ENCODE measurements at places on chromosomes 4 and X.

DNA sequence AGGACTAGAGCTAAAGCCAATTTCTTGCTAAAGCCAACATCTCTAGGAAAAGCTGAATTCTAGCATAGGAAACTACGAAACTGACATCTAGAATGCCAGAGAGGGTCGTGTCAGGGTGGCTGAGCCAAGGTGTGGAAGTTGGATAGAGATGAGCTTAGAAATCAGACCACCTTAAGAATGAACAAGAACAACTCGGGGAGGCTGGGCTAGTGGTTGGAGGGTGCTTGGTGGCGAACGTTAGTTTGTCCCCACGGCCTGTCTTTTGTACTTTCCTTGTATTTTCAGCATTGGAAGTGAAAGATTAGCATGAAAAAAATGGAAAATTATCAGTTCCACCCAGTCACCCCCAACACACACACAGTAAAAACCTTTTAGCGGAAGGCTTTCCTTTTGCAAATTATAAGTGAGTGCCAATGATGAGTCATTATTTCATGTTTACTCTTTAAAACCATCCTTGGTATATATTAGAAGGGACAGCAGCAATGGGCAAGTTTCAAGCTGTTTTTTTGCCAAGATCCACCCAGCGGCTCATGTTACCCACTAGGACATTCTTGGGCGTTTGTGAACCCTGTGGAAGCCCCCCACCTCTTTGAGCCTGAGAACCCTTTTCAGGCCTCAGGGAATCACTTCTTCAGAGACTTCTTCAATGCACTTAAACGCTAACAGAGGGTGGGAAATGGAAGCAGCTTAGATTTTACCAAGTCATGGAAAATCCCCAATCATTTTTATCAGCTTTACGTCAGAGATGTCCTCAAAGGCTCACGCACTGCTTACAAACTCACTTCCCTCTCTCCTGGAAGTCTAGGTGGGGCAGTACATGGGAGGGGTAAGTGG is 4.9 kb upstream of the PPEF1 start:
- DNase-seq = peak; percentile 89

GRCh38 chr4:56055027-56055977 is 106.6 kb downstream of the CEP135 start:
- no peak for DNase-seq

- no peak for DNase-seq
Measured at GRCh38 chr4:26611372-26611771, 27.5 kb downstream of the TBC1D19 start.

DNA sequence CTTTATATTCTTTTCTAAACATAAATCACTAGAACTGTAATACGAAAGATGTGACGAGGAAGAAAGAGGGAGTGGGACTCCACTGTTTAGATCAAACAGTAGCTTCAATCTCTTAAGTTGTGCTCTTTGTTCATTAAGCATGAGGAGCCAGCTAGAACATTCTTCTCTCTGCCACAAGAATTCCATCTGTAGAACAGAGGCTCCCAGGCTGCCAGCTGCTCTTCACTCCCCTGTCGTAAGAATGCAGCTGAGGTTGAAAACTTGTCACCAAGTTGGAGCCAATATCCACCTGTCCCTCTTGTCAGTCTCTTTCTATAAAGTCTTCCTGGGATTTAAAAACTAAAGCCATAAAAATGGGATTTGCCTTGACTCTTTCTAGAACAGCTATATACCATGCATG is 65.0 kb upstream of the SEC24B start:
- DNase-seq = no peak

GRCh38 chr4:97123573-97123972 is 1019.7 kb downstream of the STPG2 start:
- no peak for DNase-seq
